HuH-7 (cell line): ENCODE measurements at places on chromosomes 3 and 15.

GRCh38 chr15:91289324-91289723 is 189.3 kb downstream of the SV2B start:
- DNase-seq, result peak; percentile 17

DNA sequence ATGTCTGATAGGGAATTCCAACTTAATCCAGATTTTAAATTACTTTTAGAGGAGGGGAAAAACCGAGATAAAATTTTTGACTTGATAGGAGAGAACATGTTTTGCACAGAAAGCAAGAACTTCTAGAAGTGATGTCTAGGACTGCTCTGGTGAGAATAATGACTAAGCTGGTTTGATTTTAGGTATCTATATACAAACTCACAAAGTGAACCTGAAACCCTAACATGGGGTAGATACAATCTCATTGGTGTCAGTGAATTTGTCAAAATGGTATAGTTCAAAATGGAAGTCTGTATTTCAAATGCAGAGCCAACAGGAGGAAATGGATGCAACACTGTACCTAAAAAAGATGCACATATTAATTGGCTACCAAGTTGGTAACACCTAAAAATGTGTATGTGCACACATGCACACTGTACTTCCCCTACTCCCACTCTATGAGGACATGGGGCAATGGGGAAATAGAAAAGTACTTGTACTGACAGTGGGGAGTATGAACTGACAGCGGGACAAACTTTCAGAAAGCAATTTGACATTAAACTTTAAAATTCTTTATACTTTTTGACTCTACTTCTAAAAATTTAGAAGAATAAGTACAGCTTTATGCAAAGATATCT is 53.0 kb downstream of the NR1I2 start:
- no peak for DNase-seq

DNA sequence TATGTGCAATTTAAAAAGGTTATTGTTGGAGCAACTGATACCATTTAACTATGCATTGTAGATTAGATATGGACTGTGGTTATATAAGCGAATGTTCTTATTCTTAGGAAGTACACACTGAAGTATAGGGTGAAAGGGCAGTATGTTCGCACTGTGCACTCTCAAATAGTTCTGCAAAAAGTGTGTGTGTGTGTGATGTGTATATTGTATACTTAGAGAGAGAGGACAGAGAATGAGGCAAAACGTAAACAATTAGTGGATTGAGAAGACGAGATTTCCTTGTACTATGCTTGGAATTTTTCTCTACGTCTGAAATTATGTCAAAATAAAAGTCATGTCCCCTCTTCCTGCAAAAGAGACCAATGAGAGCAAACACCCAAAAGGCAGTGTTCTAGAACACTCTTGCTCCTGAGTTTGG is 30.4 kb downstream of the LSM3 start:
- DNase-seq, result no peak

GRCh38 chr3:187136337-187136736 is 3.0 kb downstream of the RPL39L start:
- no peak for DNase-seq

DNA sequence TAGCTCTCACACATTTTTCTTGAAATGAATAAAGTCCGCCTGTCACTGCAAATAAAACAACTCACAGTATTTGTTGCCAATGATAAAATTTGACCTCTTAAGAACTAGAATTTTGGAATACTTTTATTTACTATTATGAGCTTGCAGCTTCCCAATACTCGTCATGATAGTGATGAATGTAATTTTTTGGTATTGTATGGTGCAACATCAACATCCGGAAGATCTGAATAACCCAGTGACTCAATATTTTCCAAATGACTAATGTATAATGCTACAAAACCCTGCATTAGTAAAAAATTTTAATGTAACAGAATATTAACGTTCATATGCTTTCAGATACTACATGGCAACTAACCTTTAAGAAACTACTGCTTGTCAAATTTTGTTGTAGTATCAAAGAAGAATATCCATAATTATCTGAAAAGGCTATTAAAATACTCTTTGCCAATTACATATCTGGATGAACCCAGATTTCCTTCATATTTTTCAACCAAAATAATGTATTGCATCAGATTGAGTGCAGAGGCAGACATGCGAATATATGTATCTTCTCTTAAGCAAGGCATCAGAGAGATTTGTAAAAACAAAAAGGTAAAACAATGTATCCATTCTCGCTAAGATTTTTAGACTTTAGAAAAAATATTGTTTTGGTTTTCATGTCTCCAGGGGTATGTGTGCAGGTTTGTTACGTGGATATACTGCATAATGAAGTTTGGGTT is 95.3 kb downstream of the IGF2BP2 start:
- no peak for DNase-seq

GRCh38 chr3:113266738-113267137 is 55.4 kb downstream of the BOC start:
- no peak for DNase-seq

DNA sequence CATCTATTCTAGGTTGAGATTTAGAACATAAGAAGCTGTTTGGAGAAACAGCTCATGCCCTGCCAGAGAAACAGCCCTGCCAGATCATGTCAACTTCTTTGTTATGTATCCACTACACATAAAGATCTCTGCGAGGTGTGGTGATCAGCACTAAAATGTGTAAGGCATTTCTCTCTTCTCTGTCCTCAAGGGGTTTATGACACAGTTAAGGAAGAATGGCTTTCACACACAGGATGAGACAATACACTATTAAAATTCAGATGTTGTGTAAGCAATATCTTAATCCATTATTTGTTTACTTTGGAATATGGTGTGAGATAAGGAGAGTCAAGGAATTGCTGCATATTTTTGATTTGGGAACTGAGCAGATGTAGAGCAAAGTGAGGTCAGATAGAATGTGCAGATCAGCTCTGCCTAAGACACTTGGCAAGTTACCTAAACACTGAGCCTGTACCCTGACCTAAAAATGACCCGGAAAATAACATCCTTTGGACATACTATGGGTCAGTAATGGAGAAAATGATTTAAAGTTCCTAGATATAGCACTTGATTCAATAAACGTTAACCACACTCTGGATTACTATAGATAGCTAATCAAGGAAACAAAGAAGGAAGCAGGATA is 434.7 kb upstream of the PDZRN3 start:
- no peak for DNase-seq

DNA sequence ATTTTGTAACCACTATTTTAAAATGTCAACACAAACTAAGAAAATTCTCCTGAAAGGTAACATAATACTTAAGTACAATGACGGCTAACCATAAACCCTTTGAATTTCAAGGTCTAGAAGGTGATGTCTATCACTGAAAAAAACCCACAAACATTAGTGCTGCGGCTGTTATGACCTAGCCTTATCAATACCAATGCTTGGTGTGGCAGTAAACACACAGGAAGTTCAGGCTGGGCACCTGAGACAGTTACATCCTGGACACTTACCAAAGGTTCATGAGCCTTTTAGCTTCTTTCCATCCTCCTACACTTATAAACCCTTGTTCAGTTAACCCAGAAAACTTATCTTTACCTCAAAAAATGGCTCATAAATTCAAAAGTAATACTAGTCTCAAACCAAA is 5.8 kb downstream of the HSPBAP1 start:
- DNase-seq, result peak; percentile 21

GRCh38 chr3:60890226-60890625 is 361.0 kb downstream of the FHIT start:
- no peak for DNase-seq

DNA sequence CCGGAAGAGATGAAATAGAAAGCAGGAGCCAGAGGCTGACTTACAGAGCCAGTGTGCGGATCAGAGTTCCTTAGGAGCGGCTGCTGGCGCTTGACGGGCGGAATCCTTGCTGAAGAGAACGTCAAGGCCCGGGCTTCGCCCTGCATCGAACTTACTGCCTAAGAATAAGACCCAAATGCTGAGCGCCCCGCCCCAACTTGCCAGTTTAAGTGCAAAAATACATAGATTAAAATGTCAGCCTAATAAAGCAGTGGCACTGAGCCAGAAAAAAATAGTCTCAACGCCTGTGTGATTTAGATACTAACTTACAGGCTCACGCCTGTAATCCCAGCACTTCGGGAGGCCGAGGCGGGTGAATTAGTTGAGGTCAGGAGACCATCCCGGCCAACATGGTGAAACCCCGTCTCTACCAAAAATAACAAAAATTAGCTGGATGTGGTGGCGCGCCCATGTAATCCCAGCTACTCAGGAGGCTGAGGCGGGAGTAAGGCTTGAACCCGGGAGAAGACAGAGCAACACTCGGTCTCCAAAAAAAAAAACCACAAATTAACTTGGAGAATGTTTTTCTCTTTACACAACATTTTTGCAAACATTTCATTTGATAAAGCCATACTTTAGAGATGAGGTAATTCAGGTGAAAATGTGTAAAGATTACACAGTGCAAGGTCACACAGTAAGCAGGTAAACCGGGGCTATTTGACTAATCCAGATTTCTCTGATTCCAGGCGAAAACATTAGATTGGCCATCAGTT is 1.2 kb upstream of the UBP1 start:
- DNase-seq, result peak; percentile 32

DNA sequence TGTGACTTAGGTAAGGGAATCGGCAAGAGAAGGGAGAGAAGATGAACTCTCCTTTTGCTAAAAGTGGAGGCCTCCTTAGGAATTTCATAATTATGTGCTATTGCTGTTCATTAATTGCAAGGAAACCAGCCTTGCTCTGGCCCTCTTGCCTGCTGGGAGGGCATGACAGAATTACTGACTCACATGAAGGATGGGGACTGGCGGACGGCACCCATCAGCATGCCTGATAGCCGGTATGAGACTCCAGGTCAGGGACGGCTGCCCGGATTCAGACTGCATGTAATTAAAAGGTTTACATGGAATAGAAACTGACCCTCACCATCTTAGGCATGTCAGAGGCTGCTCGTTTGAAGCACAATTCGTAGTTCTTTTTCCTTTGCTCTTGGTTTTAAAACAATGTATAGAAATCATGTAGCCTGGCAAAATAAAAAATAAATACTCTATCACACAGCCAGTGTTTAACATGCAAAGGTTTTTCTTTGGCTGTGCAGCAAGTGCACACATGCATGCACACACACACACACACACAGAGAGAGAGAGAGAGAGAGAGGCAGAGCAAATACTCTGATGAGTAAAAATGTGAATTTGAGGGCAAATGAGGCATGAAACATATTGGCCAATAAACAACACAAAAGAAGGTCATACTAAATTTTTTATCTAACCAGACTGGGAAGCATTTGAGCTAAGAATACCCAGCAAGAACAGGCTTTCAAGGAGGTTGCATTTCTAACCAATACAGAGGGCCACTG is 82.7 kb downstream of the FOXB1 start:
- no peak for DNase-seq

DNA sequence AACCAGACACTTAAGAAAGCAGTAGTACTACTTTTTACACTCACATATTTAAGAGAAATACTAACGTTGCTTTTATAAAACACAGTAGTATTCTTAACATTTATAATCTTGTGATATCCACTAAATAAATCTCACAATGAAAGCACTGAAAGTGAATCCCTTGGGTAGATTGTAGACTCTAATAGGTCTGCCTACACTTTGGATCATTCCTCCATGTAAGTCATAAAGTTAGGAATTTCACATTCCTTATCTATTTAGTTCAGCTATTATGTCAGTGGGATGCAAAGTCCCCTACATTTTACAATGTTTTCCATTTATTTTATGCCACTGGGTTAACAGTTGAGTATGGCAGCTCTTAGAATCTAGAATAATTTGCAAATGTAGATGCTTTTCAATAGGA is 330.7 kb downstream of the LSAMP start:
- peak; percentile 34 for DNase-seq

DNA sequence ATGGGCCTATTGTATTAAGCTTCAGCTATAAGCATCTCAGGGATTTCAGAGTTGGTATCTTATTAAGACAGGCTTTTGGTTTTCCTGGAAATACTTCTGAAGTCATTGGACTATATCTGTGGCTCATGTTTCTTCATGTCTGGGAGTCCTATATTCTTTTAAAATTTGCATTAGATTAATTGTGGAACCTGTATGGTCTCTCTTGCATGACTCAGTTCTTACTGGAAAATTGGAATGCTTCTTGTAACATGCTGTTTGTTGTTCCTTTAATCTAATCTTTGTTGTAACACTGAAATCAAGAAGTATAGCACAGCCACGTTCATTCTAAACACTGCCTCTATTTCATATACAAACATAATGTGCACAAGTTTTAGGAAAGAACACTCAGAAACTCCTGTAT is 208.1 kb downstream of the RBMS3 start:
- no peak for DNase-seq

DNA sequence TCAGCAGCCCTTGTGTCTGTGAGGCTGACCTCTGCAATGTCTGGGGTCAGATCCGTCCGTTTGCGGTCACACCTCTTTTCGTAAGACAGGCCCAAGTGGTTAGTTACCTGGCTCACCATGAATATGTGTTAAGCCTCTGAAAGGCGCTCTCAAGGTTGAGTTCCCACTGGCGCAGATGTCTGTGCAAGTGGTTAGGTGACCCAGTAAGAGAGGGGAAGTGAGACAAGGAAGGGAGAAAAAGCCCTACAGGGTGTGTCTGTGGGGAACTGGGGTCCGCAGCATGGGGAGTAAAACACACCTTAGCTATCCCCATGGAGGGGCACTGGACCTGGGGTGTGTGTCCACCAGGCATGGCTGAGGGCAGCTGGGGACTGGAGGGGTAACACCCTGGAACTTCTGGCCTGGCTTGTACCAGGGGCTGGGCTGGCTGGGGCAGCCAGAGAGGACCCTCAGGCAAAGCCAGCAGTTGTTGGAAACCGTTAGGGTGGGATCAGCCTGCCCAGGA is 391.6 kb upstream of the PROK2 start:
- DNase-seq, result no peak

GRCh38 chr15:70492240-70493177 is 270.8 kb downstream of the UACA start:
- no peak for DNase-seq

GRCh38 chr3:123261666-123262065 is 59.9 kb downstream of the SEC22A start:
- no peak for DNase-seq

DNA sequence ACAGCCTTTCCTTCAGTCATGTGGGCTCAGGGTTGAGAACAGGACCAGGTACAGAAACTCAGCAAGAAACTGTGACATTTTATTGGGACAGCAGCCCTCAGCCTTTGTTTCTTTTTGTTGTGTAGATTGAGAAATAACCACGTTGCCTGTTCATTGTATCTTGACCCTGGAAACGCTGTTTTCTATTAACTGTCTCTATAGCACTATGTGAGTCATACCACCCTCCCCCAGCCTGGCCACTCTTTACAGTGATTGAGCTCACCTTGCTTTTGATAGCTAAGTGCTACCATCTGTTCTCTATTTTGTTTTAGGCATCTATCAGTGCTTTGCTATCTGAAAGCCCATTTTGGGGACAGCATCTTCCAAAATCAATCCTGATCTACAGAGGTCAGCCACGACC is 127.9 kb downstream of the CD47 start:
- no peak for DNase-seq

DNA sequence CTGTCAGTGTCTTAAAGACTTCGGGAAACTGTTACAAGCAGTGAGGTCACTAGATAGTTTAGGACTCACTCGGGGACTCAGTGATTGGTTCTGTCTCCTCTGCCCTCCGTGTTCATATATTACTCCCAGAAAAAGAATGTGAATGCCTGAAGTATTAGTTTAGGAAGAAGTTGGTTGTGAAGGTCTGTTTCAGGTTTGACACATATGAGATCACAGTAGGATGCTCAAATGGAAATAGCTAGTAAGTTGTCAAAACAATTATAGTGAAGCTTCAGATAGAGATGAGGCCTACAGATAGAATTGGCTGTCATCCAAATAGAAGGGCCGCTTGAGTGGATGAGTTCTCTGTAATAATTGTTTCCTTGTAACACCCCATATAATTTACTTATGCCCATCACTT is 172.6 kb downstream of the PLCL2 start:
- DNase-seq, result no peak
